ENCODE measurements at places on chromosomes 3 and 15.

- DNase-seq, result no peak
Measured at GRCh38 chr15:35963326-35963725, 417.4 kb upstream of the DPH6 start.

DNA sequence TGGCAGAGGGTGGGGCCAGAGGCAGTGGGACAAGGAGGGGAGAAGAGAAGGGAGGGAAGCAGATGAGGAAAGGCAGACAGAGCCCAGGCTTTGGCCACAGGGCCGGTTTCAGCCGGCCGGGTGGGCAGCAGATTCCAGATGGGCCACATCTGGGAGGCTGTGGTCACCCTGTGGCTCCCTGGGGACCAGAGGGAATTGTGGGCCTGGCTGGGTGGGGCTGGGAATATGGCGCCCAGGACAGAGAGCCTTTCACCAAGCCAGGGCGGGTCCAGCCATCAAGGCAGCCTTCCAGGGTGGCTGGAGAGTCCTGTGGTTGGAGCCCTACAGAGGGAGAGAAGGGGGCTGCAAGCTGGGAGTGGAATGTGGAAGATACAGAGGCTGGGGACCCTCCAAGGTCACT lies 18.9 kb downstream of the PTH1R start:
- DNase-seq, result no peak

DNA sequence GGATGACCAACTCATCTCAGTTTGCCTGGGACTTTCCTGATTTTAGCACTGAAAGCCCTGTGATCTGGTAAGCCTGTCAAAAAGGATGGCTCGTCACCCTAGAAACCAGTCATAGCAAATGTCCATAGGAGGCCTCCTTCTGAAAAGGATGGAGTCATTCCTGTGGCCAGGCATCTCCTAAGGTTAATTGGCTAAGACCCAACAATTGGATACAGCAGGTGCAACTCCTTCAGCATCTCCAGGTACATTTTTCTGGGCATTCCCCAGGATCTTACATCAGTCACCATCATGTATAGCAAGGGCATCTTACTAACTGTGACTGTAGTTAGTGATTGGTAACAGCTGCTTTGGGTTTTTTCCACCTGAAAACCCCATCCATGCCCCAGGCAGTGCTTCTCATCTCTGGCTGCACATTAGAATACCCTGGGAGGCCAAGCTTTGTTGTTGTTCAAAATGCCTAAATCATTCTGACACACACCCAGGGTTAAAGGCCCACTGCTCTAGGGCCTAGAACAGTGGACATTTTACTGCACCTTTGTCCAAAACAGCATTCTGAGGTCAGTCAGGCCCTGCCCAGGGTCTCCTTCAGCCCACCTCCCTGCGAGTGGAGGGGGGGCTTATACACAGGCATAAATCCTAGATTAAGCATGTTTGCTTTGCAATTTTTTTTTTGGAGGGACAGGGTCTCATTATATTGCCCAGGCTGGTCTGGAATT lies 28.3 kb upstream of the GALNT15 start:
- no peak for DNase-seq

DNA sequence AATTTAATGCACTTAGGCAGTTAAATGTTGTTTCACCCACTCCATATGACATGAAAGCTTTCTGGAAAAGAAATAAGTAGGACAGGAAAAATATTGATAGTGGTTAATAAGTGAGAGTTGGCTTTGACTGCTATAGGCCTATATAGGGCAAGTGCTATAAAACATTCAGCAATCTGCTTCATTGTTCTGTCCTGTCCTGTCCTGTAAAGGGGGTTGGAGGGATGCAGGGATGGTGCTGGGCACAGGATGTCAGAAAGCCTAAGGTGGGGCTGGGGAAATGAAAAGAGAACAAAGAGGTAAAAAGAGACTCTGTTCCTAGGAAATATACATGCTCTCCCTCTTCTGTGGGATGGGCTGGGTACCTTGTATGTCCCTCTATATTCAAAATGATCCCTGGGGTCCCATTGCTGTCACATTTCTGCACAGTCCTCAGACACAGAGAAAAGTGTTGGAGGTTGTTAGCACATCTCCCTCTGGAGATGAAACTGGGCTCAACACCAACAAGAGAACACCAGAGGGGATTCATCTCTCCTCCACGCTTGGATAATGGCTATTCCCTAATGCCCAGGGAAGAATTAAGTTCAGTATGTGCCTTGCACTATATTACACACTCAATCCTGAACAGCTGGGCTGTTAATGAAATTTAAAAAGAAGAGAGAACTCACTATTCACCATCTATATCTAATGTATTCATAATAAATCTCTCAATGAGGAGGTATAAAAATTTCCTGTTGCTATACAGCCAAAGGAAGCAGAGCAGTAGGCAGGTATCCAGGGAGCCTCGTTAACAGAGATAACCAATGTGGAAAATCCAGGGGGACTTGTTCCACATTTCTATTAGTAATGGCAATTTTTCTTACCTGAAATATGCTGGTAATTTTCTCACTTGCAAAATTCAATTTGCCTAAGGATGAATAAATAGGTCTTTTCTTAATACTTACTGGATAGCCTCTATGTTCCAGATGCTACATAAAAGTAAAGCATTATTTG lies 108.1 kb upstream of the ZBED2 start:
- no peak for DNase-seq

- no peak for DNase-seq
Measured at GRCh38 chr3:100155128-100155527, 40.8 kb upstream of the FILIP1L start.

All from stimulated activated CD4-positive, alpha-beta T cell treated with anti-CD3 and anti-CD28 coated beads, TNF-alpha, amount 100 ng/mL, for 1 hour (primary cell).